ENCODE measurements at places on chromosomes 6 and 20.
A peak's percentile ranks its signal among the peaks of the same experiment; 100 is the strongest.

DNA sequence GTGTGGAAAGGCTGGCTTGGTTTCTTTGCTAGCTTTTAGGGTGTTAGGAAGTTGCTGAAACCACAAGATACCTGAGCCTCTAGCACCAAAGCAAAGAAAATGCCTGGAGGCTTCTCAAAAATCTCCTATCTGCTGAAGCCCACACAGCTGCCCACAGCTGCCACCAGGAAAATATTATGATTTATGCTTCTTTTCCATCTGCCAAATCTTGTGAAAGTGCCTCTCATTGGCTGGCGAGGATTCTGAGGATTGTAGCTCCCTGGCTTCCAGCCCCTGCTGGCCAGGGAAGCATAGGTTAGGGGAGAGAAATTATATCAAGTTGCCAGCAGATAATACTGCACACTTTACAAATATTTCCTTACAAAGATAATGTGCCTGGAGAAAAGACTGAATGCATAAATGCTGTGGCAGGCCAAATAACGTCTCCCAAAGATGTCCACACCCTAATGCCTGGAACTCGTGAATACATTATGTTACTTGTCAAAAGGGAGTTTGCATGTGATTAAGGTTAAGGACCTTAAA lies 98.4 kb downstream of the MRPL14 start:
- DNase-seq = no peak

- no peak for DNase-seq
Observed at GRCh38 chr6:1911474-1911873, 301.8 kb downstream of the FOXC1 start.

- DNase-seq = no peak
Observed at GRCh38 chr20:51494241-51495110, 48.0 kb downstream of the NFATC2 start.

GRCh38 chr20:17871181-17871580 lies 97.4 kb downstream of the SNX5 start:
- peak; percentile 71 for DNase-seq

- no peak for DNase-seq
Observed at GRCh38 chr20:16241911-16242310, 331.3 kb downstream of the KIF16B start.

DNA sequence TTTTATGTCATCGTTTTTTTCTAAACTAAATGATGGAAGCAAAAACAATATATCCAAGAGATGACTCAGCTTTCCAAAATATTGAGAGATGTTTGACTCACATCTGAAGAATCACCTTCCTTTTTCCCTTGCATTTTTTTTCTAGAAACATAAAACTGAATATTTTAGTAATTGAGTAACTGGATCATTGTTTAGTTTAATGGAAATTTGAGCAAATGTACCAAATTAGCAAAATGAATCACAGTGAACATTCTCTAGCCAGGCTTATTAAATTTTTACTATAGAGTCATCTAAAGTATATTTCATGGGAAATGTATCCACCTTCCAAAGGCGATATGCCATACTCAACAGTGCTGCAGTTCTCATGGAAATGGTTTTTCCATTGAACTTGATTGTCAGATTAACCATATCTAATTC lies 145.5 kb downstream of the TENT5A start:
- DNase-seq = no peak

- no peak for DNase-seq
Observed at GRCh38 chr6:33314943-33315792, 1.3 kb upstream of the TAPBP start.

DNA sequence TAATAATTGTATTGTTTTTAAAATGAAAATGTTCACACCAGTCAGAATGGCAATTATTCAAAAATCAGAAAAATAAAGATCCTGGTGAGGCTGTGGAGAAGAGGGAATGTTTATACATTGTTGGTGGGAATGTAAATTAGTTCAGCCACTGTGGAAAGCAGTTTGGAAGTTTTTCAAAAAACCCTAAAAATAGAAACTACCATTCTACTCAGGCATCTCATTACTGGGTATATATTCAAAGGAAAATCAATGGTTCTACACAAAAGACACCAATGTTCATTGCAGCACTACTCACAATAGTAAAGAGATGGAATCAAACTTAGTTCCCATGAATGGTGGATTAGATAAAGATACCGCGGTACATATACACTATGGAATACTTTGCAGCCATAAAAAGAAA lies 461.5 kb upstream of the ADGRB3 start:
- DNase-seq = no peak

DNA sequence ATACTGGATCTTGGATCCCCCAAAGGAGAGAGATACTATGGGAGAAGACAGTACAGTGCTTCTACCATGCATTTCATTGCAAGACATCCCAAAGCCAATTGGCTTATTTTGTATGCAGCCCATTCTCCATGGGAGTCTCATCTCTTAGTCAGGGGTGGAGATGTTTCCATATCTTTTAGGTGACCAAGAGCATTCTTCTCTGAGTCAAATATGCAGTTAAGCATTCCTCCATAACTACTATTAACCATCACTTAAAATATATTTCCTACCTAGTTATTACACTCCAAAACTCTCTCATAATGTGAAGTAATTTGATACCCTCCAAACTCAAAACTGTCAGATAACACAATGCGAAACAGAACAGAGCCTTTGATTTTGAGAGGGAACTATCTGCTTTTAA lies 542.6 kb downstream of the HDGFL1 start:
- no peak for DNase-seq

DNA sequence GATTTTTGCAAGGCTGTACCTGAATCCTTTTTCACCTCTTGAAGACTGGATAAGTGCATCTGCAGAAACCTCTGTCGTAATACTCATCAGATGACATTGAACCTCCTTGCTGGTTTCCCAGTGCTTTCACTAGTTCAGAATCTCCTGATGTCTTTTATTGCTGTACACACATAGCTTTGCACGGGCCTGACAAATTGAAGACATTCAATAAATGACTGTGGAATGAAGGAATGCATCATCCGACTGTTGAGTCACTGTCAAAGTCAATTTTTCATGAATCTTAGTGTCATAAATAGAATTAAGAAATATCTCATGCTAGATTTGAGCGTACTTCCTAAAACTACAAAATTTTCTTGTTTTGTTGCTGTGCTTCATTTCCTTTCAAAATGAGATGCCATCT lies 598.2 kb upstream of the MAP3K7 start:
- DNase-seq = no peak

DNA sequence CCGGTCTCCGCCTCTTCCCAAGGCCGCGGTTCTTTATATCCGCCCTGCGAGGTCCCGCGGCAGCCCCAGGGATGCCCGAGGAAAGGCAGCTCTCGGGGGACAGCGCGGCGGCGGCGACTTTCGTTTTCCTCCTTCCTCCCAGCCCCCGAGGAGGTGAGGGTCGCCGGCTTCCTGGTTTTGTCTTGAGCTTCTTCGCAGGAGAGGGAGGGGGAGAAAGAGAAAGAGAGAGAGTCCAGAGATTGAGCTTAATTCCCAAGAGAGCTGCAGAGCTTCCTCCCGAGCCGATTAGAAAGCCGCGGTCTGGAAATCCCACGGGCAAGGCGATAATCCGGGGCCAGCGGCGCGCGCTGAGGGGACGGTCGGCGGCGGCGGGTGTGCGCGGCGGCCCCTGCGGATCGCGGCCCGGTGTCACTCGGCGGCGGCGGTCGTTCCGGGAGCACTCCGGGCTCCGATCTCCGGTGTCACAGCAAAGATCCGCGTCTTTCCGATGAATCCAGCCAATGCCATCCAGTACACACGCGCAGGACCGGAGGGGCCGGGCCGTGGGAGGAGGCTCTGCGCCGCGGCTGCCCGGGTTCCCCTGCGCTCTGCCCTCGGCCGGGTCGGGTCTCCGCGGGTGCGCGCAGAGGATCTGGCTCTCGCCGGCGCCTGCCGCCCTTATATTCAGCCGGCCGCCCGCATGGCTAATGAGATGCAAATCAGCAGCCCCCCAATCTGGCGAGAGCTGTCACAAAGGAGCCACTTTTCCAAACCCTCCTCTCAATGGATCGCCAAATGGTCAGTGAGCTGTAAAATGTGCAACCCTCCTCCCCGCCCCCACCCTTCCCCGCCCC lies at the start of gene DLL1:
Gene DLL1 (minus strand): TSS at position 783 of the 833 bp plus-strand sequence. CDS start 939 bp downstream, outside the sequence.
- no peak for DNase-seq

DNA sequence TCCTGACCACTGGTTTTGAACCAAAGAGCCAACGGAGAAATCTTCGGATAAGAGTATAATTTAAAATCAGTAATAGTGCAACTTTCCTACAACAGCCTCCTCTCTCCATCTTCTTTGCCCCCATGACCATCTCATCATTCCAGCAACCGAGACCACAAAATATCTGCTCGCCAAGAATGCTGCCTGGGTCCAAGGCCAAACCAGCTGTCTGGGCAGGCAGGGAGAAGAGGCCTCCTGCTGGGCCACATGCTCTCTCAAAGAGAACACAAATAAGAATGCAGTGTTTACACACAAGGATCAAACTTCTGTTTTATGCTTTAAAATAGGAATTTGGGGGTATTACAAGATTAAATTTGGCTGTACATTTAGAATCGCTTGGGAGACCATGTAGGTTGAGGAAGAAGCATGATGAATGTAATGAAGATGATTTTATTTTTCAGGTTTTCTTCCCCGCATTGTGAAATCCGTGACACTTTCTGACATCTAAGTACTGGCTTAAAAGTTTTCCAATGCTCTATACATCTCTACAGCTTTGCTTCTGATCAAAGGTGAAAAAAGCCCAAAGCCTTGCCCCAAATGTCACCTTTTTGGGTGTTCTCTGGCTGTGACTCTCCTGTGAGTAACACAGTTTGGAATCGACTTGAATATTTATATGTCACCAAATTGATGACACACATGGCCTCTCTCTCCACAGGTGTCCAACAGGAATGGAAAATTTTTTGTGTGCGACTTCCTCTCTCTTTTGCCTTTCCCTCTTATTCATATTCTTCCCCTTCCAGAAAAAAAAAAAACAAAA lies 79.4 kb upstream of the PROKR2 start:
- DNase-seq = no peak

DNA sequence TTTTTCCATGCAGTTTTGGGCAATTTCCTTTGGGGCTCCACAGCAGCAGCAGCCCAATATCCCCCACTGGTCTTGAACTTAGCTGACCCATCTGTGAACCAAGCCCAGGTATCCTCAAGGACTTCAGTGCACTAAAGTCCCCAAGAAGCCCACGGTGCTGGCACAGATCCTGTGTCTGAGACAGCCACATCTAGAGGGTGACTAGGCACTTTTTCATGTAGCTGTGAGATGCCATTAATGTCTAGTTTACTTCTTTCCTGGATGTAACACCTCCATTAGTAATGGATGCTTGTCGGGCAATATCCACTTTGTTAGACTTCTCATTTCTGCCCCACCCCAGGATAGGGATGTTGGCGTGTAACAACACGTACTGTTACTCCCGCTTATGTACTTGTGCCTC lies 176.2 kb upstream of the PROKR2 start:
- DNase-seq = no peak

DNA sequence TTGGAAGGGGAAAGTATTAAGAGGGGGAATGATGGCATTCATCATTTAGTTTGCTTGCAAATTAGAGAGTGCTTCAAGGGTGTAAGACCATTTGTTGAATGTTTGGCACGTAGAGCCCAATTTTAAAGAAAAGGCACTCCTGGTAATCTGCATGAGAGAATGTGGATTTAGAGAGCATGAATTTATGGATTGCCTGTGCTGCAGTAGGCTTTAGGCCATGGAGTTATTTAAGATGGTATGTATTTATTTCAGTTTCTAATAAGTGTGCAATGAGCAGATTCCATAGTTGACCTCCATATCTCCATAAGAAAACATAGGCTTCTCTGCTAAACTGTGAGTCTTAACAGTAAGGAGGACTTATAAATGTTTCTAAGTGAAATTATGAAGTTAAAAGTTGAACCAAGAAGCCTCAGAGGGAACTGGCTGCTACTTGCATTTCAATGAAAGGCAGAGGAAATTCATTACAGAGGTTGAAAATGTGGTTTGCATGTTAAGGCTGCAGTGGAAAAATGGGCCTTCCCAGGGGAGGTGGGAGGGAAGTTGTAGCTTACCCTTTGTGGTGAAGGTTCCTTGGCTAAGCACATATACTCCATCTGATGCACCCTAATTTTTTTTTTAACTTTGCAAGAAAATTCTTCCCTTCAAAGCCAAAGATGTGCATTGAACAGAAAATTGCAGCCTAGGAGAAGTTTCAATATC lies 134.2 kb downstream of the CARMIL1 start:
- DNase-seq = no peak

- no peak for DNase-seq
Observed at GRCh38 chr6:132495604-132496079, 17.3 kb downstream of the STX7 start.

GRCh38 chr6:158027590-158028285 lies 46.1 kb downstream of the SYNJ2 start:
- no peak for DNase-seq

DNA sequence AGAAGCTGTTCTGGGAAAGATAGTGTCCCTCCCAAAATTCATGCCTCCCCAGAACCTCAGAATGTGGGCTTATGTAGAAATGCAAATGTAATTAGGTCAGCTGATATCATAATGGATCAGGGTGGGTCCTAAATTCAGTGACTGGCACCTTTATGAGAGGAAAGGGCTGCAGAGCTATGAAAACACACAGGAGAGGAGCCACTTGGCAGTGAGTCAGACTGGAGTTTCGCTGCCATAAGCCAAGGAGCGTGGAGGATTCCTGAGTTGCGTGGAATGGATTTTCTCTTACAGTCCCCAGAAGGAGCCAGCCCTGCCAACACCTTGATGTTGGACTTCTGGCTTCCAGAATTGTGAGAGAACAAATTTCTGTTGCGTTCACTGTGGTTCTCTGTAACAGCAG lies 249.8 kb upstream of the PMEPA1 start:
- no peak for DNase-seq

- DNase-seq = no peak
Observed at GRCh38 chr6:126227833-126228702, 111.8 kb upstream of the CENPW start.

DNA sequence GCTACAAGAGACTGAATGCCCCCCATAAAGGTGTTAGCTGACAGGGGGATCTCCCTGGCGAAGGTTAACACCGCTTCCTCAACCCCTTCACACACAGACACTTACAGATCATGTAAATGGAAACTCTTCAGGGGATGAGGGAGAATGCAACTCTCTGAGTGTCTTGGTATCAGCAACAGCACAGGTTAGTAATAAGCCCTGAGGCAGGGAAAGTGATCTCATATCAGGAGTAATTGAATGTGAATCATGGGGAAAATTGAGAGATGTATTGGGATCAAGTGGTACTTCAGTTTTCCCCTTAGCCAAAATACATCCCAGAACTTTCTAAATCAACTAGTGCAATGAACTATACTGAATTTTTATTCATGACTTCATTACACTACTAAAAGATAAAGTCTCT lies 23.8 kb downstream of the OR2J3 start:
- DNase-seq = no peak

GRCh38 chr6:1110941-1111349 lies 201.0 kb upstream of the FOXQ1 start:
- no peak for DNase-seq

- DNase-seq = no peak
Observed at GRCh38 chr20:4542270-4542669, 179.4 kb upstream of the PRND start.

- DNase-seq = no peak
Observed at GRCh38 chr20:4702562-4703280, 19.0 kb upstream of the PRND start.

- no peak for DNase-seq
Observed at GRCh38 chr6:144343701-144344428, 58.7 kb downstream of the UTRN start.

- no peak for DNase-seq
Observed at GRCh38 chr6:113921299-113921904, 49.5 kb downstream of the HDAC2 start.
